Brain microvascular endothelial cell (primary cell): ENCODE measurements at places on chromosomes 16 and 17.
A peak's percentile ranks its signal among the peaks of the same experiment; 100 is the strongest.

DNA sequence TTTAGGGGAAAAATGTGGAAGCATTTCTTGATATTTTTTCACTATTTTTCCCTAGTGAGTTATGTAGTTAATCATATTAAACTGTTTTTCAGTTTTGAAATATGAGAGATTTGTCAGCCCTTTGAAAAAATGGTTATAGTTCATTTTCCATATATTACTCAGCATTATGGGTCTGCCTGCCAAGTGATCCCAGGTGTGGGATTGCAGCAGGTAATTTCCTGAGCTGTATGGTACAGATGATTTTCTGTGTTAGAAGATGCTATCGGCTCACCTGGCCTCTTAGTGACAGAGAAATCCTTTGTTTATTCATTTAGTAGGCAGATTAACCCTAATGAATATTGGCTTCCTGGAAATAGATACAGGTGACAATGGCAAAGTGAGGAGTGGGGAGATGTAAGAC lies 275.1 kb upstream of the TBX2 start:
- DNase-seq, result no peak

GRCh38 chr17:1365445-1366039 lies 34.5 kb downstream of the YWHAE start:
- peak; percentile 75 for DNase-seq

- DNase-seq, result no peak
Measured at GRCh38 chr16:17227278-17227677, 243.5 kb downstream of the XYLT1 start.

DNA sequence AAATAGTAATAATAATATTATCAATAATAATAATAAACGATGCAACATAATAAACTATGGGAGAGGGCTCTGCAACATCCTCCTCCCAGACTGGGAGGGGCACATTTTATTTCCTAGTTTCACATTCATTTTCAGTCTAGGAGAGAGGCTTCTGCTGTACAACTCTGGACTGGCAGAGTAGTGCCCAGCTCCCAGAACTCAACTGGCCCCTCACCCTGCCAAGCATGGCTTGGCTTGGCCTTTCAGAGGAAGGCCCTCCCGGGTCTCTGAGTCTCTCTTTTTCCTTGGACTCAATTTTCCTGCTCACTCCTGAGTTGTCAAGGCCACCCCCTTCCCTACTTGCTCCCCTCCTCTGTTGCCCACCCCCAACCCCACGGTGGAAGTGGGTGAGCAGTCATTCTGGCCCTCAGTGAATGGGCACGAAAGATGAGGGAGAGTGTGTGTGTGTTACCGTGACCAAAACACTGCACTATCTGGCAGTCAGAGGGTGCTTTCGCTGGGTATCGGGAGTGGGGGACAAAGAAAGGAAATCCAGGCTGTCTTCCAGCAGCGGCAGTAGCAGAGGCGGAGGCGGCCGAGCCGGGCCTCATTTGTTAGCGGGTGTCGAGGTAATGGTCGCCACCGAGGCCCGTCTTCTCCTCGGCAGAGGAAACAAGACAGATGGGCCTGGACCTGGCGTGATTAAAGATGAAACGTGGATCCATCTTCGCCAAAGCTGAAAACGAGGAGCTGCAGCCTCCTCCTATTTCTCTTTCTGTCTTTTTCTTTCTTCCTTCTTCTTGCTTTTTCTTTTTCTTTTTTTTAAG lies 2.3 kb downstream of the HOXB4 start:
- no peak for DNase-seq

DNA sequence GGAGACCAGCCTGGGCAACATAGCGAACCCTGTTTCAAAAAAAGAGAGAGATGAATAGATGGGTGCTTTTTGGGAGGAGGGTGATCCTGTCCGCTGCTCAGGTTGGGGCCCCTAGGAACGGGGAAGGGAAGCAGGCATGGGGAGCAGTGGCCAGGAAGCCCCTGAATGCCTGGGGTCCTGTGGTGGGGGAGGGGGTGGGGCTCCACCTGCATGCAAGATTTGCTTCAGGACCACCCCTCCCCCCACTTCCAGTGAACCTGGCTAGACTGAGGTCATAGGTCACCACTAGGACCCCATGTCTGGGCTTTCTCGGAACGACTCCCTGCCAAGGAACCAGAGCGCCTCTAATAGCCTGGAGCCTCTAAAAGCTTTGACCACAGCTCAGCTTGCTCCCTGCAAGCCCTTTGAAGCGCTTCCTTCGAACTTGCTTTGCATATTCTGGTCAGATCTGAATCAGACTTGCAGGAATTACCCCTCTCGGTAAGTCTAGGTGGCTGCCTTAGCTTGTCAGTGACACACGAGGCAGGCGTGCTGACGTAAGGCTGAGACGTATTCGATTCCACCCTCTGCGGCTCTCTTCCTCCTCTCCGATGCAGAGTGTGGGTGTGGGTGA lies 3.7 kb downstream of the SOCS3 start:
- DNase-seq, result peak; percentile 97

DNA sequence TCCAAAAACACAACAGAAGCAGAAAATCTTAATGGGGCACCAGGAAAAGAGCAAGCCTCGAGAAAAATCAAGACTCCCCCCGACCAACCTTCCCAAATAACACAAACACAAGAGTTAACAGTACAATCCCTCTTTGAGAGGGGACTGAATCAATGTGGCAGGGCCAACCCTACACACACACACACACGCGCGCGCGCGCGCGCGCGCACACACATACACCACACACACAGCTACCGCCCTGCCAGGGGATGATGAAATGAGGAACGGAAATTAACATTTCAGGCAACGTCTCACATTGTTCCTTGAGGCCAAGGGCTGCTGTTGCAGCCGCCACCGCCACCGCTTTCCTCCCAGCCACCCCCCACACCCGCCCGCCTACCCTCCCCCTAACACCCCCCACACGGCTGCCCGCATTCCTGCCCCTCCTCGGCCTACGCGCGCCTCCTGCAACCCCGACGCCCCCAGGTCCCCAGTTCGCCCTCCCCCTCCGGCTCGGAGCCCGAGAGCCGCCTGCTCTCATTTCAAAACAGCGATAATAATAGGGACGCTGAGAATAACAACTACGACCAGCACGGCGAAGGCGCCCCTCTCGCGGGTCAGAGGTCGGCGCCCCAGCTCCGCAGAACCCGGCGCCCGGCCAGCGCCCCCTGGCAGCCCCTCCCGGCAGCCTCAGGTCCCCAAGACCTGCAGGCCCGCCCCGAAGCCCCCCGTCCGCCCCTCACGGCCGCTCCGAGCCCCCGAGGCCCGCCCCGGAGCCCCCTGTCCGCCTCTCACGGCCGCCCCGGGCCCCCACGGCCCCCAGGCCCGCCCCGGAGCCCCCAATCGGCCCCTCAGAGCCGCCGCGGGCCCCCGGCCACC lies 1.1 kb downstream of the ANKRD11 start:
- peak; percentile 91 for DNase-seq

- no peak for DNase-seq
Measured at GRCh38 chr17:19270704-19271611, 33.8 kb downstream of the EPN2 start.

GRCh38 chr17:30780343-30780742 lies 44.1 kb downstream of the CRLF3 start:
- DNase-seq, result no peak

- no peak for DNase-seq
Measured at GRCh38 chr16:1097800-1098199, 1.8 kb upstream of the C1QTNF8 start.

DNA sequence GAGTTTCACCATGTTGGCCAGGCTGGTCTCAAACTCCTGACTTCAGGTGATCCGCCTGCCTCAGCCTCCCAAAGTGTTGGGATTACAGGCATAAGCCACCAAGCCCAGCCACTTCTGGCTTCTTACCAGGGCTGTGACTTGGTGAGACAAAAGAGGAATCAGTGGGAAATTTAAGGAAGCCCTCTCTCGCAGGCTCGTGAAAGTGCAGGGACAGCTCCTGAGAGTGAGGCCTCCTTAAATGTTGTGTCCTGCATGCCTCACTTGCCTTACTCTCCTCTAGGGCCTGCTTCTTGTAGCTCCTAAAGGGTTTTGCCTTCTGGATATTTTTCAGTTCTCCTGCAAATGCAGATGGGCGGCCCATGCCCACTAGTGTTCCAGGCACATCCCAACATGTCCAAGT lies 5.2 kb downstream of the AHSP start:
- no peak for DNase-seq

DNA sequence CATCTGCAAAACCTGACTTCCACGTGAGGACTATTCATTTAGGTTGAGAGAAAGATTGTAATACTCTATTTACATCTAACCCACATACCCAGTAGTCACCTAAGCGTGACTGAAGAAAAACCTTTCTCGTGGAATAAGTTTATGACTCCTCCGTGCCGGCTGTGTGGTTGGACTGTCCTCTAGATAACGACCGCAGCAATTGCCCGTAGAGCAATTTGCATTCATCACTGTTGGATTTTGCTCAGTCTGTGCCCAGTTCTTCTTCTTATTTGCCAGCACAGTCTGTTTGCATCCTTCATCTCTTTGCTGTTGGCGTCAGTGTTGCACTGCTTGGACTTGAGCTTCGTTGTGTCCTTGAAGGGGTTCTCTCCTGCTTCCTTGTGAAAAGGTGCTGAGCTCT lies 131.3 kb downstream of the CYB561 start:
- no peak for DNase-seq

- DNase-seq, result peak; percentile 47
Measured at GRCh38 chr16:69796285-69797118, 34.4 kb downstream of the WWP2 start.

GRCh38 chr17:27597188-27597580 lies 33.8 kb upstream of the LGALS9 start:
- no peak for DNase-seq

DNA sequence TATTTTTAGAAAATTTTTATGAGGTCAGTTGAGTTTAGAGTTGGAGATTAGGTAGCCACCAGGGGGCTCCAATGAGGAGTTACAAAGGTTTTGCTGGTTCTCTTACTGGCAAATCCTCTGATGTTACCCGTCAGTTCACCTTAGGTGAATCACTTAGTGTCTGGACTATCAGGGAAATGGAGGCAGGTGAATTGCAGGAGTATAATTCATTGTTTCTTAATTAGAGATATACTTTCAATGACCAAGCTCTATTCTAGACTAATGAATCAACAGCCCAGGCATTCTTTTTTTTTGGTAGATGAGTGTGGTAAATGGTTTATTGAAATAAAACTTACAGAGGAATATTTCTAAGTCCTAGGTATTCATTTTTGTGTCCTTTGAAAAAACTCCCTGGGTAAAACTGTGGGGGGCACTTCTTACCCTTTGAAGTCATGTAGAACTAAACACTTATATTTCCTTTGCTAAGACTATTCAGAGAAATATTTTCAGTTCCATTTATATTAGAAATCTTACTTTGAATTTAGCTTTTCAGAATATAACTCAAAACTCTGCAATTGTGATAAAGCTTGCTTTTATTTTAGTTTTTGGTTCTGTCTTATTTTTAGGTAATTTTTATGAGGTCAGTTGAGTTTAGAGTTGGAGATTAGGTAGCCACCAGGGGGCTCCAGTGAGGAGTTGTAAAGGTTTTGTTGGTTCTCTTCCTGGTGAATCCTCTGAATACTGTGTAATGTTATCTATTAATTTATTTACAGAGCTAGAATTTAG lies 17.7 kb downstream of the PSMD11 start:
- DNase-seq, result peak; percentile 62

GRCh38 chr17:64240741-64241347 lies 22.2 kb downstream of the TEX2 start:
- peak; percentile 31 for DNase-seq

GRCh38 chr17:1906662-1907101 lies 76.9 kb downstream of the RPA1 start:
- no peak for DNase-seq

DNA sequence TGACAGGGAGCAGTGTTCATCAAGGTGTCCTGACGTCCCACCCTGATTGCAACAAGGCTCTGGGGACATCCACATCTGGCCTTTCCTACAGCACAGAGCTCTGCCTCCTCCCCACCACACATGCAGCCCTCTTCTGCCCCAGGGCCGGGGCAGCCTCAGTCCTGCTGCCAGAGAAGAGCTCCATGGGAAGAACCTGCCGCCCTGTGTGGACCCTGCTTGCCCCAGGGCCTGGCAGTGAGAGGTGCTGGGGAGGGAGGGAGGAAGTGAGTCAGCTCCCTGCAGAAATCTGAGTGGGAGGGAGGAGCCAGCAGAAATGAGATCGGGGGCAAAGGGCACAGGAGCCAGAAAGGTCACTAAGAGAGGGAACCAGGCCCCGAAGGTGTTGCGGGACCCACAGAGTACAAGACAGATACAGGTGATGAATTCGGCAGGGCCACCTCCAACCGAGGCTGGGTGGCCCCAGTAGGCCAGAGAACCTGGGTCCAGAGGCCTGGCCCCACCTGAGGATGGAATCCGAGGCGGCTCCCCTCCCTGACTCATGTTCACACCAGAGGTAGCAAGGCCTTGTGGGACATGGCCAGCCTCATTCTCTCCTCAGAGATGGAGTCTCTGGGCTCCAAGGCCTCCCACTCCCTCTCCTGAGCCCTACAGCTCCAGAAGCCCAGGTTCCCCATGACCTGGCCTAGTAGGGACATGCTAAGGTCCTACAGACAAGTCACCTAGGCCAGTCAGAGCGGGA lies 24.8 kb downstream of the MYO18A start:
- DNase-seq, result no peak

- no peak for DNase-seq
Measured at GRCh38 chr17:3959921-3960601, 4.2 kb downstream of the ATP2A3 start.

GRCh38 chr17:17712268-17712924 lies 31.1 kb downstream of the RAI1 start:
- peak; percentile 87 for DNase-seq

- no peak for DNase-seq
Measured at GRCh38 chr16:89052890-89053724, 40.5 kb upstream of the ACSF3 start.

DNA sequence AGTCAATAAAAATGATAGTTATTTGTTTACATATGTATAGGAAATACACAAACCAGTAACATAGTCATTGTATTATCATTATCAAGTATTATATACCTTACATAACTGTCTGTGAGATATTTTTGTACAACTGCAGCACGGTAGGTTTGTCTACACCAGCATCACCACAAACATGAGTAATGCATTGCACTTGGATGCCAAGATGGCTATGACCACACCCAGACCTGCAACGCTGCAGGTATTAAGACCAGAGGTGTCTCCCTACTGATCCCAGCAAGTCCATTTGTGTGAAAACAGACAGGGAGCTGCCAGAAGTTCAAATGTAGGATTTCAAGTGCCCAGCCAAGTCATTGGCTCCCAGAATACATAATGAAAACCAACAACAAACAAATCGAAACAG lies 34.2 kb upstream of the NOS2 start:
- DNase-seq, result no peak
